T-cell (primary cell): ENCODE measurements at places on chromosomes 6 and 20.

GRCh38 chr6:6775074-6775473 lies 186.6 kb downstream of the LY86 start:
- DNase-seq: no peak

DNA sequence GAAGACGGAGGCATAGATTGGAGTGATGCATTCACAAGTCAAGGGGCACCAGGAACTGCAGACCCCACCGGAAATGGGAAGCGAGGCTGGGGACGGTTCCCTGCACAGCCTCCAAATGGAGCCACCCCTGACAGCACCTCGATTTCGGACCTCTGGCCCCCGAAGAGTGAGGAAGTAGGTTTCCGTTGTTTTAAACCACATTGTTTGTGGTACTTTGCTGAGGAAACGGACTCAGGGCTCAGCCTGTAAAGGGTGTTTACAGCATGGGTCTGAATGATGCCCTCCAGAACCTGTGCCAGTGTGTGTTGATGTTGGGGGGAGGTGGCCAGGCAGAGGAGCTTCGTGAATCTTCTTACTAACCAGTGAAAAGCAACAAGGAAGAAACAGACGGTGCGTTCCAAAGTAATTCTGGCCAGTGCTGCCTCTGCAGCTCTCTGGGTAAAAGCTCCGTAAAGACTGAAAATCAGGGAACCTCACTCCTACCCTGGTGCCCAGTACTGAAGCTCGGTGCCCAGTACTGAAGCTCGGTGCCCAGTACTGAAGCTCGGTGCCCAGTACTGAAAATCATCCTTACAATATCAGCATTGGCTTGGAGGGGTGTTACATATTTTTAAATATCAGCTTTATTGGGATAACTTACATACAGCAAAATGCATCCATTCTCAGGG lies 30.1 kb upstream of the CCR6 start:
- no peak for DNase-seq

- DNase-seq: no peak
Measured at GRCh38 chr6:114879693-114880092, 536.9 kb upstream of the HS3ST5 start.

GRCh38 chr6:159114569-159114968 lies 54.6 kb upstream of the FNDC1 start:
- no peak for DNase-seq

DNA sequence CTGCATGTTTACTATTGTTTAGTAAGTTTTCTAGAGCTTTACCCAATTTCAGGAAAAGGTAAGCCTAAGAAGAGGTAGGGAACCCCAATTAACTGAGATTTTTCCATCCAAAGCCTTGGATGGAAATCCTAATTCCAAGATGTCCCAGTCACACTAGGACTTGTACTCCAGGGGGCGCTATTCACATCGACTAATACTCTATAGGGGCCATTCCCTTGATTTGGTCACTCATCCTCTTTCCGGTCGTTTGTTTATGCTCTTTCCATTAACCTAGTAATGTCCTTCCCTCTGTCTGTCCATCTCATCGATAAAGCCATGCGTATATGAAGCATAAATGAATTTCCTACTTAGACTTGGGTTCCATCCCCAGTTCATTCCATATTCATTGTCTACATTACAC lies 80.8 kb upstream of the FUCA2 start:
- no peak for DNase-seq

DNA sequence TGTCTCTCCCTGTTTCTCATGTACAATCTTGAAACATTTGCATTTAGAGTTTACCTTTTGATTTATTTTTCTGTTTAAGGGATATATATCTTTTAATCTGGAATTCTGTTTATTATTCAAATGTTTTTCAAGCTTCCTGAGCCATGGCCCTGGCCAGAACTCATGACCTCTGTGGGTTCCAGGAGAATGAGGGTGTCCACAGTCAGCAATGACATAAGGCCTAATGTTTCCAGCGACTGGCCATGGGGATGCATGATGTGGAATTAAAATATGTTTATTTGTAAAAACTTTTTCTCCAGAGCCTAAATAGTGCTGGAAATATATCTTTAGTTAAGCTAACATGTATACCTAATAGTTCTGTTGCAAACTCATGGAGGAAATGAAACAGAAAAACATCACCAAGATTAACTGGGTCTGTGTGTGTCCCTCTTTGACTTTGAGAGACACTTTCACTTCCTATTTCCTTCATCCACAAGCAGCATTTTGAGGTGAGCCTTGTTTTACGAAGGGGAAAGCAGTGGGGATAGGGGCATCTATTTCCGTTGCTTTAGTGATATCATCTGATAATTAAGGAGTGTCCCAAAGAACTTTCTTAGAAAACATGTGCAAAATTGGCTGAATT lies 87.6 kb downstream of the SMOC2 start:
- DNase-seq: no peak

GRCh38 chr6:32937230-32937633 lies 3.6 kb downstream of the HLA-DMB start:
- DNase-seq: no peak
